Pancreas (tissue), 10 donors: ENCODE measurements at places on chromosomes 12 and 14. TPM values are rescaled to one million over a fixed set of nuclear protein-coding genes. Genes with fewer than 3 reads are reported as not detected.
A peak's percentile ranks its signal among the peaks of the same experiment; 100 is the strongest.

Gene CREBL2
- 16.1 TPM for total RNA-seq

Gene SNW1
- total RNA-seq: 25.0 TPM

DNA sequence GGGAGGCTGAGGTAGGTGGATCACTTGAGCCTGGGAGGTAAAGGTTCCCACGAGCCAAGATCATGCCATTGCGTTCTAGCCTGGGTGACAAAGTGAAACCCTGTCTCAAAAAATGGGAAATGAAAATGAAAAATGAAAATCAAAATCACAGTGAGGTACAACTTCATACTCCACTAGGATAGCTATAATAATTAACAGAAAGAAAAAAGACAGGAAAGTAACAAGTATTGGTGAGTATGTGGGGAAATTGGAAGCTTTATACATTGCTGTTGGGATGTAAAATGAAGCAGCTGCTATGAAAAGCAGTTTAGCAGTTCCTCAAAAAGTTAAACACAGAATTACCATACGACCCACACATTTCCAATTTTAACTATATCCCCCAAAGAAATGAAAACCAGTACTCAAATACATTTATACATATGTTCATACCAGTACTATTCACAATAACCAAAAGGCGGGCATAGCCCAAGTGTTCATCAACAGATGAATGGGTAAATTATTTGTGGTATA lies 22.2 kb downstream of the SGPP1 start:
- no peak for DNase-seq

Gene SRRM4
- total RNA-seq: not detected

GRCh38 chr12:58272461-58272860 lies 331.1 kb downstream of the ATP23 start:
- DNase-seq: no peak

GRCh38 chr12:4855121-4855924 lies 54.4 kb upstream of the KCNA1 start:
- peak; percentile 68 for DNase-seq

Gene TMTC2
- total RNA-seq: 5.3 TPM
